Fibroblast of skin of abdomen (primary cell): ENCODE measurements at places on chromosomes 12 and 14.

DNA sequence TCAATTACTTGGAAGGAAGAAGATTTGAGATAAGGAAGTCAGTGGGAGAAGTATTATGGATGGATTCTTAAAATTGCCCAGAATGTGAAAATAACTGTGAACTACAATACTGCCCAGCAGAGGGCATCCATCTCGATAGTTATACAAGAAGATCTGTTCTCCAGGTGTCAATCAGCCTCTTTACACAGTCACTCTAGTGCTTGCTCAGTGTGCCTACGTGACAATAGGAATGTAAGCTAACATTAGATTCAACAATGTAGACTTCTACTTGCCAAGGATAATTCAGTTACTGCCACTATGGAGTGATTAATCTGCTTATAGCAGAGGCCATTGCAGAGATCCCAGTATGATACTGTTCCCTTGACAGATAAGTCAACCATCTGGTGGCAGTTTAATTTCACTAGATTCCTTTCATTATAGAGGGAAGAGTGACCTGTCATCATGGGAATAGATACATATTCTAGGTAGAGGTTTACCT, 10.6 kb upstream of the MAP4K5 start:
- peak; percentile 55 for DNase-seq

- no peak for DNase-seq
Measured at GRCh38 chr12:92290350-92290695, 144.7 kb upstream of the BTG1 start.

DNA sequence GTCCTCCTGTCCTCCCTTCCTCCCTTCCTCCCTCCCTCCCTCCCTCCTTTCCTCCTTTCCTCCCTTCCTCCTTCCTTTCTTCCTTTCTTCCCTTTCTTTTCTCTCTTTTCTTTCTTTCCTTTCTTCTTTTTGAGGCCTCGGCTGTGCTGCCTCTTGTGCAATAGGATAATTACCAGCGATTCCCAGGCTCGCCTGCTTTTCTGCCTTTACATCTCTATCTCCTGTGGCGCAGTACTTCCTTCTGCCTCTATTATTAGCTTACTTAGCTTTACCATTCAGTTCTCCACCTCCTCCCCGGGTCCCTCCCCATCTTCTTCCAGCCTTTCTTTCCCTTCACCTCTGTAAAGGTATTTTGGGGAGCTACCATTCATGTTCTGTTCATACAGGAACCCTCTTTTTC, 19.9 kb downstream of the ETV6 start:
- no peak for DNase-seq

DNA sequence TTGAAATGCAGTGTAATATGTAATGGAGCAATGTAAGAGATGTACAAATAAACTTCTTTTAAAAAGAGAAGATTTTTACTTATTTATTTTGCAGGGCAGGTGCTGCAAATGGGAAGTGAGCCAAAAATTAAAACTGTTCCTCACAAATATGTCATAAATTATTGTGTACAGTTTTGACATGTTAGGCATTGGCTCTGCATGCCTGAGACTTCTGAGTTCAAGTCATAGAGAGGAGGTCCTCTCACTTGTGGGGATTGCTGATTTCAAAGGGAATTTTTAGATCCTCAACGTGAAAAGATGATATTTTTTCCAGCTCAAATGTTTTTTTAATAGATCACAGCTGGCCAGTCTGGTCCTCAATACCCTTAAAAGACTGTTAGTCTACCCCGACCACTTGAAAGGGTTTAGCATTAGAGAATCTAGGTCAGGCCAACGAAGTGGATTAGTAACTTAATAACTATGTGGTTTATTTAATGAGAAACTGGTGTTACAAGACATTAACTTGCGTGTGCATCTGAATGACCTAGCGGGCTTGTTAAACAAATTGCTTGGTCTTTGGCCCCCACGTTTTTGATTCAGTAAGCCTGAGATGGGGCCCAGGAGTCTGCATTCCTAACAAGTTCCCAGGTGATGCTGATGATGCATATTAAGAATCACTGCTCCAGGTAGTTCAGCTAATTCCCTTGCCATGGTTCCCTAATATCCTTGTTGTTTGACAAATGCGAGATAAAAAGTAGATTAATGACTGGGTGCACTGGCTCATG, 30.9 kb upstream of the WDR89 start:
- peak; percentile 83 for DNase-seq

GRCh38 chr12:1680804-1681492, 9.9 kb upstream of the ADIPOR2 start:
- DNase-seq = no peak

DNA sequence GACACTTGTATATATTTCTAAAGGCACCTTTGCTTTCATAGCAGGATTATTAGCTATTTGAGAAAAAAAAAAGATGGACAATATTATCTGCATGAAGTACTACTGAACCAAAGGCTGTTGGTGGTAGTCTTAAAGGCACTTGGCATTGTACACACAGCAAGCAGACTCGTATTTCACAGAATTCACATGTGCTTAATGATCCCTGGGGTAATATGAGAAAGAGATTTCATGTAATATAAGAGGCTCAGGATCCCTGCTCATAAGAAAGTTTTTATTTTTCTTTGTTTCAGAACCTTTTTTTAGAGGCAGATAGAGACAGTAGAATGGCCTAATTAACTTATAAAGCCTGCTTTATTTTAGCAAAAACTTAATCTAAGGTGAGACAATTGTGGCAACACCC, 59.5 kb downstream of the SYNE2 start:
- DNase-seq = no peak

GRCh38 chr12:61213646-61214045, 1046.6 kb upstream of the USP15 start:
- no peak for DNase-seq

DNA sequence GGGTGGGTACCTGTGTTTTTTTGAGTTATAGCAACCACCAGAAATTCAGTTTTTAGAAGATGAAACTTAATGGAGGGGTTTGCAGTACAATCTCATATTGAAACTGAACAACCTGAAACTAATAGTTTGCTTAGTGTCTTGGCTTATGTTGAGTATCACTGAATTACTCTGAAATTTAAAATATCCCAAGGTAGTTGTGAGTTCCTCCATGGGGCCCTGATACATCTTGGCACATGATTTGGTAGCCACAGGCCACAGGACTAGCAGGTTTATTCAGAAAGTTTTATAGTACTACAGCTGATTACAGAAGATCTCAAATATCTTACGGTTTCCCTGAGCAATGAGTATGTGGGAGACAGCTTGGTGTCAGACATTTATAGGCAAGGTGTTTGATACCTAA, 10.4 kb downstream of the PTGES3 start:
- no peak for DNase-seq

DNA sequence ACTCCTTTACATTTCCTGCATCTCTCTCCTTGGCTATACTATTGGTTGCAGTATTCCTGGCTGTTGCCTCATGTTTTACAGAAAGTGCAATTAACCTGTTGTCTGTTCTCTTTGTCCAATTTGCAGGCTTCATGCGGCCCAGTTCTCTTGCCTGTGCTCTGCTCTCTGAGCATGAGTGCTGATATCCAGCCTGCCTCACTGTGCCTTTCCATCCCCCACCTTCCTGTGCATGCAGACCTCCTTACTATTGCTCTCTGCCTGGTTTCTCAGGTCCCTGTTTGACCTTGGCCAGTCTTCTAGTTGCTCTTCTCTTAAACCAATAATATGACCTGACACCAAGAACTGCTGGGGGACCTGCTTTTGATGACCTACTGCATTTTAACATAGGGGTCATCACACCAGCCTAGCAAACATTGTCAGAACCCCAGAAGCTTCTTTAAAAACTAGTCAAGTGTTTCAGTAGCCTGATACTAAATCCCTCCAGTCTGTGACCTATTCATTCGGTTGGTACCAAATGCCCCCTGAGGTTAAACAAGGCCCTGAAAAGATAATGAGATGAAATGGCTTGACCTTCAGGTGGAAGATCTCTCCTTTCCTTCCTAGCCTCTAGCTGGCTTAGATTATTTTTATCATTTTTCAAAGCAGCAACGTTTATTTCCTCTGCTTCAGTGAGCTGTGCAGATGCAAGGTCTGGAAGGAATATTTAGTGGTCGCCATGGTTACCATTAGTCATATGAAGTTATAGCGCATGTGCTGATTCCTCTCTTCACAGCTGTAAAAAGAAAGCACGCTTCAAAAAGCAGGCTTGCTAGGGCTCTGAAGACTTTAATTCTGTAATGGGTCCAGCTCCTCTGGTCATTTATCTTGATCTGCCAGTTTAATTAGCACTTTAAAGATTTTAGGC, 216.5 kb downstream of the PHLDA1 start:
- DNase-seq = peak; percentile 94

DNA sequence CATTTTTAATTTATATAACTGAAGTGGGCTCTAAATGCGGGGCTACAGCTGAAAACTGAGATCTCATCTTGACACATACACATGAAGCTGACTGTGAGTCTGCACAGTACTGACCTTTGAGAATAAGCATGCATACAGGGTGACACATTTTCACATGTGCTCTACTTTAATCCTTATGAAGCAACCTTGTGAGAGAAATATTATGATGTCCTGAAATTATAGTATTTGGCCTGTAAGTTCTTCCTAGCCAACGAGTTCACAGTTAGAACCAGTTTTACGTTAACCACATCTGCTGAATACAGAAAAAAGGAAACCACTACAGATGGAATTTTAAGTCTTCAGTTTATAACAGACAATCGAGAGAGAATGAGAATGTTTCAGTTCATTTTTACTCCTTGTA, 70.3 kb downstream of the SPPL3 start:
- DNase-seq = peak; percentile 24

DNA sequence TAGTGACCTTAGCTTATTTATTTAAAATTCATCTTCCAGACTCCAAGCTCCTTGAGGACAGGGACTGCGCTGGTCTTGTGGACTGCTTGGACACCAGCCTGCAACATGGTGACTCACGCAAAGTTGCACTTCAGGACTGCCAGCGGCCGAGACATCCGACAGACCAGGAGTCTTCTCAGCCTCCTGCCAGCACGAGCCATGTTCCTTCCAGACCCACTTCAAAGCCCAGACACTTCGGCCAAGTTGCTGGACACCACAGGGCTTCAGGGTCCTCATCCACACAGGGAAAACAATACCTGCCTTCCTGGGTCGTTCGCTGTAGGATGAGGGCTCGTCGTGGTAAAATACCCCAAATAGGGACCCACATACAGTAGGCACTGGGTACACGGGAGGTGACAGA, 88.7 kb downstream of the BCL11B start:
- no peak for DNase-seq

DNA sequence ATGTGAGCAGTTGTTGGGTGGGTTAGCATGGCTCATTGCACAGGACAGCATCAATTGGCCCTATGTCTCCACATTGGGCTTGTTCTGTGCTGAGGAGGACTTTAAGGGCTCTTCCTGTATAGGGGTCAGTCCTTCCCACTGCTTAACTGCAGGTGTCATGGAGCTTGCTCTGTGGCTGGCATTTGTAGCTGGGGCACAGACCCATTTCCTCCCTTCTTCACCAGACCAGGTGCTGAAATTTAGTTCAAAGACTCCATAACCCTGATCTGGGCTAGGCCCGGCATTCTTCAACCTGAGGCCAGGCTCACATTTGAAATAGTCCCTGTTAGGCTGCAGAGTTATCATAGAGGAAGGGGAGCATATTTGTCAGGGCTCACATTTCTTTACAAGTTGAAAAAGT, 12.8 kb downstream of the CHST11 start:
- DNase-seq = no peak

DNA sequence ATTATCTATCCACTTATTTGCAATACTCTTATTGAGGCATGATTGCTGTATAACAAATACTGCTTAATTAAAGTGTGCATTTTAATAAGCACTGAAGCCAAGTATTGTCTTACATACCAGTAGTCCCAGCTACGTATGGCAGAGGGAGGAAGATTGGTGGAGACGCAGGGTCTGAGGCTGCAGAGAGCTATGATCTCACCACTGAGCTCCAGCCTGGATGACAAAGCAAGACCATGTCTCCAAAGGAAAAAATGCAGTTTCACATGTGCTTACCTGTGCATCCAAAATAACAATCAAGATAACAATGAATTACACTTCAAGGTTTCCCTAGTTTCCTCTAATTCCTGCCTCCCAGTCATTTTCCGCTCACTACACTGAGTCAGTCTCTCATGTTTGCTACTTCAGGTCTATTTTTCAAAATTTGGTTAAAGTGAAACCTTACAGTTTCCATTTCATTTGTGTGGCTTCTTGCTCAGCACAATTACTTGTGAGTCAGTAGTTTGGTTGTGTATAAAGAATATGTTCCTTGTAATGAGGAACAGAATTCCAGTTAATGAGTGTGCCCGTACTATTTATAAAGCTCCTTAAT, 1250.1 kb downstream of the TMEM121 start:
- no peak for DNase-seq

DNA sequence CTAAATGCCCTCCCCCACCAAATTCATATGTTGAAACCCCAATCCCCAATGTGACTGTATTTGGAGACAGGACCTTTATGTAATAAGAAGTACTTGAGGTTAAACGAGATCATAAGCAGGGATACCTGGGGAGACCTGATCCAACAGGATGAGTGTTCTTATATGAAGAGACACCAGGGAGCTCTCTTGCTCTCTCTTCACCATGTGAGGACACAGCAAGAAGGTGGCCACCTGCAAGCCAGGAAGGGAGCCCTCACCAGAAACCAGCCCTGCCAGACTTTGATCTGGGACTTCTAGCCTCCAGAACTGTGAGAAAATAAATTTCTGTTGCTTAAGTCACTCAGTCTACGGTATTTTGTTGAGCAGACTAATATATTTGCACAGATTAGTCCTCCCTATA, 113.6 kb downstream of the NUAK1 start:
- no peak for DNase-seq

- no peak for DNase-seq
Measured at GRCh38 chr14:22564463-22564862, 24.6 kb downstream of the DAD1 start.

GRCh38 chr12:30624009-30624408, 71.7 kb downstream of the IPO8 start:
- DNase-seq = no peak

- DNase-seq = peak; percentile 76
Measured at GRCh38 chr12:2319737-2320506, 267.1 kb downstream of the CACNA1C start.

GRCh38 chr14:95493503-95493902, 22.9 kb downstream of the SYNE3 start:
- DNase-seq = no peak

GRCh38 chr12:75360920-75361319, 26.4 kb downstream of the GLIPR1L1 start:
- no peak for DNase-seq

DNA sequence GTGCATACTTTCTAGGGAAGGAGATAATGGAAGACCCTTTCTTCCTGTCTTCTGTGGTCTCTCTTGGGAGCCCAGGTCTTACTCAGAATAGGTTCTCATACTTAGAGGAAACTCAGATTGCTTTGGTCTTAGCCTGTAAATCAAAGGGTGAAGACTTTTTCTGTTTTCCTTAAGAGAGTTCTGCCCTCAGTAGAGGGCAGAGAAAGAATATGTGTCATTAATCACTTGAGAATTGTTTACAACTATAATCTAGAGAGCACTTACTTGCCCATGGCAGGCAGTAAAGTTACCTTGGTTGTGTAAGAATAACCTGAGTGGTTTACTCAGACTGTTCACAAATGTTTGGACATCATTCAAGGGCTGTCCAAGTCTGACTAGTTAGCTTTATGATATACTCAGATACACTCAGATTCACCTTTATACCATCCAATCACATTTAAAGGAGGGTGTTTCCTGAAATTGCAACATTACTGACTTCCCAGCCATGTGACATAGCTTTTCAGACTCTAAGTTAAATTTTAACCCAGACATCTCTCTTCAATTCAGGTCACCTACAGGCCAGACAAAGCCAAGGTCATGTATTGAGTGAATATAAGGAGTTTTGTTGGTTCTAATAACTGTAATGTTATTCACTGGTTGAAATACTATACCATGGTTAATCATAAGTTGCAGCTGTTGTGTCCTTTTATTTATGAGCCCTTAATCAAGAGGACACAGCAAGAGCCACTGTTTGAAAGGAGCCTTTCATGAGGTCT, 372.2 kb downstream of the RAD51B start:
- DNase-seq = peak; percentile 48

- no peak for DNase-seq
Measured at GRCh38 chr14:105292826-105293711, 7.7 kb downstream of the BRF1 start.
